Central memory CD8-positive, alpha-beta T cell (primary cell): ENCODE measurements at places on chromosomes 5 and 9.

- no peak for DNase-seq
These were observed 178.7 kb upstream of the FBXL17 start for GRCh38 chr5:108560581-108560980.

GRCh38 chr5:84202136-84202535, 182.5 kb downstream of the EDIL3 start:
- DNase-seq = no peak

GRCh38 chr9:136651860-136652259, 10.9 kb upstream of the EGFL7 start:
- no peak for DNase-seq

- DNase-seq = no peak
These were observed 53.2 kb downstream of the TRIP13 start for GRCh38 chr5:945691-946551.

- no peak for DNase-seq
These were observed 396.5 kb downstream of the MLLT3 start for GRCh38 chr9:20225826-20226225.
